Ammon's horn (tissue), 1 donor: ENCODE measurements at places on chromosomes 6 and 20.
A peak's percentile ranks its signal among the peaks of the same experiment; 100 is the strongest.

GRCh38 chr20:21559305-21559704 lies 45.4 kb upstream of the NKX2-2 start:
- DNase-seq: no peak

DNA sequence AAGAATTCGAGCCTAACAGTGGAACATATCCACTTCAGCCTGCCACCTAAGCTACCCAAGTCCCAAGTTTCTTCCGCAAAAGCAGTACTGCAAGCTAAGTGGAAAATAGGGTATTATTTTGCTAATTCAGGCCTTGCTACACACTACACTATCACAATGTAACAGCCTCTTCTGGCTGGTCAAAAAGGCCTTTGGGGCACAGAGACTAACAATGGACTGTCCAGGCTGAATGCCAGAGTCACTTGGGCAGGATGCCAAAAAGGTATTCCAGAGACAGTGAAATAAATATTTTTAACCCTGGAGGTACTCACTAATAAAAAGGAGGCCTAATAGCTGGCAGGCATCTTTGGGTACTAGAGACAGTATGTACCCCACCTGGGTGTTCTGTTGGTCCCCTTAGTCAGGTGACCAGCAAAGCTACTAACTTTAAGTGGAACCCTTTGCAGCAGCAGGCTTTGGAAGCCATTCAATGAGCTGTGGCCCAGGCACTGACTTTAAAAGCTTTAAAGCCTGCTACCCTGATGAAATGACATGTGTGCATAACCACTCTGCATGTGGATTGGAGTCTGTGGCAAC lies 692.1 kb downstream of the HTR1B start:
- no peak for DNase-seq

DNA sequence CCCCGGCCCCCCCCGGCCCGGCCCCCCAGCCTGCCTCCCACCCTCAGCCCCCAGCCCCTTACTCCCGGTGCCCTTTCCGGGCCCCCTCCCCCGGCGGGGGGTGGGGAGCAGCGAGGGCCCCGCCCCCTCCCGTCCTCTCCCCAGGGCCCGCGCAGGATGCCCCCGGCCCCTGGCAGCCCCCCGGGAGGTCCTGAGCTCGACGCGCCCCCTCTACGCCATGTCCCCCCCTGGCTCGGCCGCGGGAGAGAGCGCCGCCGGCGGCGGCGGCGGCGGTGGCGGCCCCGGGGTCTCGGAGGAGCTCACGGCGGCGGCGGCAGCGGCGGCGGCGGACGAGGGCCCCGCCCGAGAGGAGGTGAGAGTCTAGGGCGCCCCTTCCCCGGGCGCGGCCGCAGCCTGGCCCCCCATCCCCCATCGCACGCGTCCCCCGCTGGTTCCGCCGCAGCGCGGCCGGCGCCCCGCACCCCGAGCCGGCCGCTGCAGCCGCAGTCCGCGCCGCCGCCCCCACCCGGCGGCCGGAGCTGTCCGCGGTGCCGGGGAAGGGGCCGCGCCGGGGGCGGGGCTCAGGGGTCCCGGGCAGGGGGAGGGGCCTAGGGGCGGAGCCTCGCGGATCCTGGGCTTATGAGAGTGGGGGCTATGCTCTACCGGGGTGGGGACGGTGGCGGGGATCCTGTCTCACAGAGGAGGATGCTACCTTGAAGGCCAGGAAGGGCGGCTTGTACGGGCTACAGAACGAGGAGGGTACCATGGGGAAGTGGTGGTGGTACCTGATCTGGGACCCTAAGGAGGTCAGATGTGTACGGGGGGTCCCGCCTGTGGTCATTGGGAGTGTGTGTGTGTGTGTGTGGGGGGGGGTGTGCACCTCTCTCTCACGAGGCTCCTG lies 516 bp downstream of the TMEM151B start:
- no peak for DNase-seq

DNA sequence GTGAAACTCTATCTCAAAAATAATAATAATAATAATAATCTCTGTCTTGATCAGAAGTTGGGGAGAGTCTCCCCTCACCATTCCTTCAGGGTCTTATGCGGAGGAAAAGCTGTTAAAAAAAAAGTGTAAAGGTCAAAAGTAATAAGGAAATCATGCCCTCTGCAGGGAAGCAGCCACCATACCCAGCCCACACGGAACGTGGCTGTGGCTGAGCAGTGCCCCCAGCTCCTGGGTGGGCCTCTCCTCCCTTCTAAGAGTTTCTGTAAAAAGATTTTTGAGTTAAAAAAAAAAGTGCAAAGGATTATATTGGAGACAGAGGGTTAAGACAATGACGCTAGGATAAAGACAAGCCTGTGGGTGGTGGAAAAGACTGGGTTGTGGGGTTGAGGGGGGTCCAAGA lies 29.3 kb upstream of the ITCH start:
- no peak for DNase-seq

DNA sequence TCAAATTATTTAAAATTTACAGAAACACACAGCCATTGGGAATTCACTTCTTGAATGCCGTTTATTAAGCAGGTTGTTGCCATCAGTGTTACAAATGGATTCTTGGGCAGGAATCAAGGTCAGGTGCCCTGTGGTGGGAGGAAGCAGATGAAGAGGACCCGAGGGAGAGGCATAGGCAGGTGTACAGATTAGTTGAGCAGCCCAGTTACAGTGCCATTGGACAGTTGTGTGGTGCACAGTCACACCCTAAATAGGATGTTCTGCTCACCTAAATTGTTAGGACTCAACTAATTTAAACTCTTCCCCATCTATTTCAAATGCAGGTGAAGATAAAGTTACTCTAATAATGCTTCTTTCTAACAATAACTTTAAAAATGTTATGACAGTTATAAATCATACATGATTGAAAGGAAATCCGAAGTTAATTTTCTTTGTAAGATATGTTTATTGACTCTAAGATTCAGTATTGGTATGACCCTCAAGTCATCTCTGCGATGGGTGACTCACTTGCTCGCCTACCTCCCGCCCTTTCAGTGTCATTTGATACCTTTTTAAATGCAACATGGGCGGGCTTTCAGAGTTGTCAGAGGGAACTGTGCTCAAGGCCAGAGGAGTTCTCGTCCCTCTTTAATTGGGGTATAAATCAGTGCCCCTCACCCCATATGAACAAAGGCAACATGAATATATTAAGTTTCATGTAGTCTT lies 35.1 kb downstream of the DSE start:
- DNase-seq: no peak

DNA sequence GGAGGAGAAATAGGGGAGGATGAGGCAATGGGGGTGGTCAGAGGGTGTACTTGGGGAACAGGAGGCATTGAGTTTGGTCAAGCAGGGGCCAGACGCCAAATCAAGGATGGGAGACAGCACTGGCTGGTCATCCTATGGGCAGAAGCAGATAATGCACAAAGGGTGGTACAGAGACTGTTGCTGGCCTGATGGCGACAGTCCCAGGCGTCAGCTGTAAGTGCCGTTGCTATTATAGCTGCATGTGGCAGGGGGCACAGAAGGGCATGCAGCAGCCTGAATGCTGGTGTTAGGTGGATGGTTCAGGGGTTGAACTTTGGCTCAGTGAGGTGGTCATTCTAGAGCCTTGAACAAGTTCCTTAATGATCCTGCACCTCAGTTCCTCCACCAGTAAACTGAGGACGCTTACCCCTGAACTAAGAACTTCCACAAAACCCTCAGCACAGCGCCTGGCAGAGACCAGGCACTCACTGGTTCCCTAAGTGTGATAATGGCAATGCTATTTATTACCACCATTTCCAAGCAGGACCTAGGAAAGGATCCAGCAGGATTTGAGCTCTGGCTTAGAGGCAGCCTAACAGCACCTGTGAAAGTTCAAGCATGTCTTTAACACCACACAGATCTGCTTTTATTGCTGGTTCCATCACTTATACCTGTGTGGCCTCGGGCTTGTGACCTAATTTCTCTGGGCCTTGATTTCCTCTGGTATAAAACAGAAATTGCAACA lies 162.7 kb downstream of the INSM1 start:
- peak; percentile 69 for DNase-seq

- peak; percentile 34 for DNase-seq
Measured at GRCh38 chr20:37564388-37565133, 36.9 kb upstream of the BLCAP start.

DNA sequence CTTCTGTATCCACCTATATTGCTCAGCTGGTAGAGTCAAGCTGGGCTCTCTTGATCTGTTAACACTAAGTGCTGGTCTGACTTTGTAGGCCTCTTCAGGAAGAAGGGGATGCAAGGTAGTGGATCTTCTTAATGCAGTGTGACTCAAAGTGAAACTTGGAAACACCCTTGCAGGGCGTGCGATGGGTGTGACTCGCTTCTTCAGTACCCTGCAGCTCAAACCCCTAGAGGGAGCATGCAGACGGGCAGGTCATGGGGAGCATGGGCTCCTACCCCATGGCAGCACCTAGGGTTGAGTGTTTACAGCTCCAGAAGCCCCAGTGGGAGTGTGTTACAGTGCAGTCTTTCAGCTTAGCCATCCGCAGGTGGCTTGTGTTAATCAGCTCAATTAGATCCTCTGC lies 757 bp upstream of the SAMD3 start:
- no peak for DNase-seq

GRCh38 chr20:7765221-7765620 lies 175.0 kb downstream of the HAO1 start:
- DNase-seq: no peak

DNA sequence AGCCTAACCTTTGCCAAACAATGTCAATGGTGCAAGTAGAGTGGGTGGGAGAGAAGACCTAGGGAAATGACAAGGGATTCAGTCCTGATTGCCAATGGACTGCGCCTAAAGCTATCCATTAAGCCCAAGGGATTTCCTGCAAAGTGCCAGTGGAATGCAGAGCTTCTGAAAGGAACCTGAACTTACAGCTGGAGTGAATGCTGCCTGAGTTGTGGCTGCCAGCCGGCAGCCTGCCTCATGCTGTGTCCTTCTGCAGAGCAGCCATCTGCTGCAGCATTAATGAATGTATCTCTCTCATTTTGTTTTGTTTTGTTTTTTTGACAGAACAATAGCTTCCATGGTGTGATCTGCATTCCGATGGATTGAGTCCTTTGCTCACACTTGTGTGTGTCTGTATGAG lies 44.7 kb downstream of the SLC35F1 start:
- DNase-seq: peak; percentile 59

DNA sequence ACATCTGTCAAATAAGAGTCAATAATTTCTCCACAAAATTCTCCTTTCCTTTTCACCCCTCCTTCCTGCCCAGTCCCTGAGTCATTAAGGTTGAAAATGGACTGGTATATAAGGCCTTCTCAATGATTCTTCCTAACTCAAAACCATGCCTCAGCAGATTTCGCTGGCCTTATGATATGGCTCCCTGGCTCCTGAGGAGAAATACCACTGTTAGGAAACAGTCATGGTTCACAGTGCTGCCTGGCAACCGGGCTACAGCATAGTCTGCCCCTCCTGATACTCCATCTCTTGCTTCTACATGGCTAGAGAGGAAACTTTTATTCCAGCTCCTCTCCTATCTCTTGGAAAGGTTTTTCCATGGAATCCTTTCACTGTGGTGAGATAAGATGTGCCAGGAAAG lies 4.7 kb downstream of the UBE2J1 start:
- DNase-seq: no peak

- DNase-seq: no peak
Measured at GRCh38 chr6:125924169-125924568, 32.4 kb upstream of the HINT3 start.
